ENCODE measurements at places on chromosomes 3 and 15.

DNA sequence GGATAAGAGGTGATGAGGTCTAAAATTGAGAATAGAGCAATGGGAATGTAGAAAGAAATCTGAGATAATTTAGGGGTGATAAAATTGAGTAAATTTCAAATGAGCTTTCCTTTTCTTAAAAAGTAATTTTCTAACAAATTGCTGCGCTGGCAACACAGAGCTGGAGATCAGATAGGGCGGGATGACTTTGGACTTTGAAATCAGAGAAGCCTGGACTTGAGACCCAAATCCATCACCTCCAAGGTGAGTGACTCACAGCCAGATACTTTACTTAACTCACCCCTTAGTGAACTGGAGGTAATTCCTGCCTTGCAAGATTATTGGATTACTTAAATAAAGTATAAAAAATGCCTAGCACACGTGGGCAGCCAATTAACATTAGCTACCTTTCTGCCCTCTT lies 80.8 kb downstream of the P2RY1 start:
- no peak for DNase-seq

- no peak for DNase-seq
Measured at GRCh38 chr15:29170521-29170920, 99.1 kb downstream of the NSMCE3 start.

DNA sequence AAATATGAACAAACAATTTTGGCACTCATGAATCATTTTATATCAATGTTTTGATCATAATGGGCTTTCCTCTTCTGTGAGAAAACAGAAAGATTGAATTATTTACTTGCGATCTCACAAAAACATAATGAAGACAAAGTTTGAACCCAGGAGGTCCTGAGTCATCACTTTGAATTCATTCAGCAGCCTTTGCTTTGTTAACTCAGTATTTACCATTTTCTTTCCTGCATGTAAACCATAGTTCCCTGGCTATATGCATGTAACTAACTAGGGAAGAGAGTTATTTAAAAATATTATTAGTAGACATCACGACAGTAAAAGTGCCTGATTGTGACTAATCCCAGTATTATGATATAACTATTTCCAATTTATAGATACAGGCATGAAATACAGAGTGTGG lies 1026.2 kb downstream of the PLOD2 start:
- no peak for DNase-seq

- DNase-seq = no peak
Measured at GRCh38 chr3:107461721-107462120, 61.0 kb upstream of the BBX start.

GRCh38 chr15:98786717-98787116 lies 138.4 kb downstream of the IGF1R start:
- DNase-seq = no peak

- DNase-seq = no peak
Measured at GRCh38 chr3:160458151-160458550, 8.6 kb upstream of the TRIM59 start.

- DNase-seq = no peak
Measured at GRCh38 chr3:107028086-107028485, 349.2 kb upstream of the CCDC54 start.

DNA sequence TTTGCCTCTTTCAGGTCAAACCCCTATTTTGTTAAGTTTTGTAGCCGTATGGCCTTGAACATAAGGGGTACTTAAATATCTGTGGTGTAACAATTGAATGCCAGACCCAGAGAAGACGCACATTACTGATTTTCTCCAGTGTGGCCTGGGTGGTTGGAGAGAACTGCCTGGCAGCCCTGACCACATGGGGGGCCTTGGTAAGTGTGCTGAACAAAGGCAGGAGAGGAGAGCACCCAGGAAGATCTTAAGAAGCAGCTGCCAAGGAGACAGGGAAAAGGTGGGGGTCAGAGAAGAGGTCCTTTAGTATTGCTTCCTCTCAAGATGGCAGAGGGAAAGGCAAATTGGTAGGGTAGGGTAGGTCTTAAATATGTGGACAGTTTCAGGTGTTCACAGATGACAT lies 35.7 kb downstream of the TRANK1 start:
- no peak for DNase-seq

- DNase-seq = no peak
Measured at GRCh38 chr15:101148166-101148880, 103.5 kb downstream of the CHSY1 start.

GRCh38 chr15:58043192-58043903 lies 22.2 kb downstream of the ALDH1A2 start:
- no peak for DNase-seq

DNA sequence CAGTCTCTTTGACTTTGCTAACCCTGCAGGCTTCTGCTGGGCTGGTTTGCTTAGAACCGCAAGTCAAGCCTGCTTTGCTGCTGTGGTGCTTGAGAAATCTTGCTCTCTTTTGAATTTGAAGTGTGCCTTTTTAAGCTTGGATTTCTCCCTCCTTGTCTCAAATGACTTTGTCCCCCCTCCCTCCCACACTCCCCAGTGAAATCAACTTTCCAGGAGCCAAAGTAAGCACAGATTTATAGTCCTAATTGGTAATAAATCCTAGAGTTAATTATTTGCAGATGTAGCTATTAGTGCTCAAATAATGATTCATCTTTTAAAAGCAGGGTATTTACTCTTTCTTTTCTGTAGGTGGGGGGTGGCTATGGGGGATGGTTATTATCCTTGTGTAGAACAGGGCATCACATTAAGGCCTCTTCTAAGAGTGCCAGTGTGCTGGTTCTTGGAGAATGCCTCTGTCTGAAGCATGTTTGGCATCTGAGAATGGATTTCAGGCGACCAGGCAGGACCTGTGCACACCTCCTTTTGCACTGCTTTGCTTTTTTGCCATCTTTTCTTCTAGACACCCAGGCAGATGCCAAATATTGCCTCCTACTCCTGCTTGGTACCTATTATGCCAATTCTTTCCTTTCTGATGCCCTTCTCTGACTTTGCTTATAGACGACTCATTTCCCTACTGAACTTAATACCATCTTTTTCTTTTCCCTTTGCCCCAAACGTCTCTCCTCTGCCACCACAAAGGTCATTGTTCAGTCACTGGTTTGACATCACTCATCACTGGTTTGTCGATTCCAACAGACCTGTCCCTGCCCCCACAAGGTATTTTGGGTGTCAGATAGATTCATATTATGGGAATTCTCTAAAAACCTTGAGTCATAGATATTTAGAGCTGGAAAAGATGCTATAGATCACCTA lies 50.7 kb downstream of the CLDN11 start:
- DNase-seq = peak; percentile 89

GRCh38 chr3:148759430-148759829 lies 61.7 kb downstream of the AGTR1 start:
- DNase-seq = no peak

DNA sequence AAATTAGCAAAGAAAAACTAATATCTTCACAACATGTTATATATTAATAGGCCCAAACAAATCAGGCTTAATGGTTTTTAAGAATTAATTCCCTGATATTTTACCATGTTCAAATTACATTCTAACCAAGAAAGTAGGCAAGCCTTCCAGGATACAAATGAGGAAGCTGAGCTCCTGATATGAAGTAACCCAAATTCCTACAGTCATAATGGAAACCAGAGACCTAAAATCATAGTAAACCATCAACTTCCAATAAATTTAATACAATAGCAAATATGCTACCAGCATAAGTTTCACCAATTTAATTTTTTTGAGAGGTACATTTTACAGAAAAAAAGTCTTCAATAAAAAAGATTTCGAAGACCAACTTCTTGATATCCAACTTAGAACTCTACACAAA lies 3.8 kb downstream of the DCBLD2 start:
- DNase-seq = no peak

DNA sequence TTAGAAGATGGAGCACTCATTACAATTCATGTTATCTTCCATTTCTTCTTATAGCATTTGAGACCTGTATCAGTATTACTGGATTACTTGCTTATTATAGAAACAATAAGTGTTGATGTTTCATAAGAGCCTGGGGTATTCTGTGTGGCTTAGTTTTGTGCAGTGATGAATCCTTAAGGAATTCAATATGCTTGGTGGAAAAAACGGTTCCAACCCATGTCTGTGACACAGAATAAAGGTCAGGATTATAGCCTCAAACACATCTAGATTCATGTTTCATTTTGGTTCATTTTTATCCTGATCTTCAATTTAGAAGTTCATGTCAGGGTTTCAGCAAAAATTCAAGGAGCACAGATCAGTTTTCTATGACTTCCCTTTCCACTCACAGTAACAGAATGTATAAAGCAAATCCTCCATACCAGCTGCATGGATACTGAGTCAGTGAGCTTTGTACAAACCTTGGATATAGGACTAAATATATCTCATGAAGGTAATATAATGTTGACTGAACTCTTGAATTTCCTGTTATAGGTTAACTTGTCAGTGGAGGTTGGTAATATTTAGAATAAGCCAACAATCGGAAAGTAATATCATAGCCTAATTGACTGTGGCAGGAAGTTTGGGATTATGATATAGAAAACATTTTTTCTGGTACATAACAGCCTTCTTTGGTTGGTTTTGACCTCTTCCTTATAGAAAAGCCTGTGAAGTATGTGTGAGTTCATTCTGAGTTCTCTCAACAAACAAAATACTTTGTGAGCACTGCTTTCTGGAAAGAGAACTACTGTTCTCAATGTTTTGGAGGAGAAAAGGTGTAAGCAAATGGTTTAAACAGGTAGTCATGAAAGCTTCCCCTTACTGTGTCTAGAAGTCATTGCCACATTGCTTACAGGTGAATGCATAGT lies 218.2 kb upstream of the TPM1 start:
- no peak for DNase-seq

GRCh38 chr3:15153103-15153502 lies 52.9 kb upstream of the CAPN7 start:
- DNase-seq = no peak
